Activated T-cell treated with anti-CD3 and anti-CD28 coated beads, Interleukin-2, amount 50 U/mL, for 72 hours (primary cell): ENCODE measurements at places on chromosomes 6 and 20. TPM values are rescaled to one million over a fixed set of nuclear protein-coding genes. Genes with fewer than 3 reads are reported as not detected.

MUC22 gene
- not detected for total RNA-seq

UBE2C gene
- total RNA-seq = 197 TPM

MYLK4 gene
- total RNA-seq = 0.72 TPM

BHLHE23 gene
- total RNA-seq = not detected

DNA sequence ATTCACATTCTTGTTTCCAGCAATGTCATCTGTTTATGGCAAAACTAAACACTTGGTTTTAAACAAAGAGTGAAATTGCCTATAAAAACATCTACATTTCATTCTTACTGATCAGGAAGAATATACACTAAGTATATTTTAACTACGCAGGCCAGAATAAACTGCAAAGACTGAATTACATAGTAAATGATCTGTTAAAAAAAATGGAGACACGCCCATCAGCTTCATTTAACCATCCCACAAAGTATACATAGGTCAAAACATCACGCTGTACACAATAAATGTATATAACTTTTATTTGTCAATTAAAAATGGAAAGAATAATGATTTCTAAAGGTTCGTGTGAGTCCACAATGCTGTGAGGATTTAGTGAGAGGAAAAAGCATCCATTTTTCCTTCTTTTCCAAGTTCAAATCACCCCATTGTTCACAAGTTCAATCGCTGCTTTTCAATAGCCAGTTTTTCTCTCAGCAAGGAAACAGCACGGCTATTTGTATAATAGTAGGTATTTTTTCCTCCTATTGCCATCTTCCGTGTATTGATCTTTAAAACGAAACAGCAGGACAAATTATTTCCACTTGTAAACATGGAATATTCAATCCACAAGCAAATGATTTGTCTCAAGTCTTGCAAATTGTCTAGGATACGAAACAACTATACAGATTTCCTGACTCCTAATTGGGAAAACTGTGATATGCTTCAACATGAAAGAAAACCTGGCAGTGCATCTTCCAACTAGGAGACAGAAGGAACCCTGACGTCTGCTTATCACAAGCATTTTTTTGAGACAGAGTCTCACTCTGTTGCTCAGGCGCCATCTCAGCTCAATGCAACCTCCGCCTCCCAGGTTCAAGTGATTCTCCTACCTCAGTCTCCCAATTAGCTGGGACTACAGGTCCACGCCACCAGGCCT, 10.6 kb downstream of the SFT2D1 start:
- no peak overlapping the region for H3K27ac ChIP-seq
- H3K27me3 ChIP-seq = no peaks in the 10 kb centered on the region
- H3K36me3 ChIP-seq = peaks cover 8% of the 10 kb centered on the region
- DNase-seq = no peak
- H3K4me1 ChIP-seq = peaks cover 35% of the 10 kb centered on the region

DNA sequence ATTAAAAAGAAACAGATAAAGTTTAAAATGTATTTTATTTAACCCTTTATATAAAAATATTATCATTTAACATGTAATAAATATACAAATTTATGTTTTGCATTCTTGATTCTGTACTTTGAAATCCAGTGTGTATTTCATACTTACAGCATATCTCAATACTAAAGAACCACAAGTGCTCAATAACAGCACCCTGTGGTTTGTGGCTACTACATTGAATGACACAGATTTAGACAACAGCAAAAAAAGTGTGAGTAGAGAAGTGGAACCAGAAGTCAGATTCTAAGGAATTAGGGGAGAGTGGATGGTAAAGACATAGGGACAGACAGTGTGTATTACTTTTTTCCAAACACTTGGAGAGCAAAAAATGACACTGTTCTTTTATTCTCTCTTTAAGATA, 524.5 kb downstream of the BMP2 start:
- H3K27ac ChIP-seq = no peak overlapping the region
- H3K4me1 ChIP-seq = no peaks in the 10 kb centered on the region
- H3K4me3 ChIP-seq = no peak overlapping the region
- no peaks in the 10 kb centered on the region for H3K27me3 ChIP-seq
- peaks cover 3% of the 10 kb centered on the region for H3K36me3 ChIP-seq

GRCh38 chr20:23180451-23180921, 94.4 kb upstream of the CD93 start:
- no peaks in the 10 kb centered on the region for H3K27me3 ChIP-seq
- no peaks in the 10 kb centered on the region for H3K36me3 ChIP-seq
- no peaks in the 10 kb centered on the region for H3K4me1 ChIP-seq
- no peak overlapping the region for H3K27ac ChIP-seq
- DNase-seq = no peak

GRCh38 chr6:108030211-108030610, 44.3 kb downstream of the OSTM1 start:
- no peaks in the 10 kb centered on the region for H3K27me3 ChIP-seq
- no peak overlapping the region for H3K27ac ChIP-seq
- no peaks in the 10 kb centered on the region for H3K4me1 ChIP-seq
- no peak overlapping the region for H3K4me3 ChIP-seq

DNA sequence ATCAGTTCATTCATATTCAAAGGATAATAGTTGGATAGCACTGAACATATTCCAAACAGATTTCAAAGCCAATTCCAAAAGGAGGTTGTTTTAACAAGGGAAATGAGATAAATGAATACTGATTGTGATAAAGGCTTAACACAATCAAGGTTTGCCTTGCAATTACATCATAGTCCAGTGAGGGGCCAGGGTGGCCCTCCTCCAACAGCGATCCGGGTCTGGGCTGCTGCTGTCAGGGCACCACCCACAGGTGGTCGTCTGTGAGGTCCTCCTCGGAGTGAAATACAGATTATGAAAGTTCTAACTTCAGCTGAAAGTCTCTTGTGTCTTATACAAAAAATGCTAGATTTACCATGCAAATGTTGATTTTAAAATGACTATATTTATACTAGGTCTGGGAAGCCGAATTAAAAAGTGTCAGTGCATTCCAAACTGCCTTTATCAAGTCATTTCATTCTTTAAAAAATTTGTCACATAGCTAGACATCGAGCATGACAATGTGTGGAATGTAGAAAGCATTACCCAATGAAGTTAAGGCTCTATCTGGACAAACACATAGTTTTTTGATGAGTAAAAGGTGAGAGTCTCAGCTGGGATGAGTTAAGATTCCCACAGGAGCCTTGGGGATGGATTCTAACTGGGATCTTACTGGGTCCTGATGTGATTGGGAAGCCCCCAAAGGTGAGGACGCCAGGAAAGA, 65.9 kb upstream of the SLC22A23 start:
- DNase-seq = no peak
- no peak overlapping the region for H3K27ac ChIP-seq
- no peaks in the 10 kb centered on the region for H3K36me3 ChIP-seq
- H3K27me3 ChIP-seq = peaks cover 12% of the 10 kb centered on the region
